ENCODE measurements at places on chromosomes 5 and 9.

GRCh38 chr9:98356953-98357690, 101.7 kb upstream of the TBC1D2 start:
- no peak for DNase-seq

DNA sequence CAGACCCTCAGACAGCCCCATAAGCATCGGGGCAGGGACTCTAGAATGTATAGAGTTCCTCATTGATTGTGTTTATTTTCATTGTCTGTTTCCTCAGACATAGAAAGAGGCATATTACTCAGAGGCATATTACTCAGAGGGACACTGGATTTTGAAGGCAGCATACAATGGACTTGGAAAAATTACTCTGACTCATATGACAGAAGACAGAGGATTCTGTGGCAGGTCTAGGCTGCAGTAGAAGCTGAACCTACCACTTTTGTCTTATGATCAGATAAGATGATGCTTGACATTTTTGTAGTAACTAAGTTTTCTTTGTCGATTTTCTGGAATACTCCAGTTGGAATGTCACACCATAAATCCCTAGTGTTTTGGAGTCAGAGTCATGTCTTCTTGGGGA, 105.2 kb downstream of the ST8SIA4 start:
- no peak for DNase-seq

DNA sequence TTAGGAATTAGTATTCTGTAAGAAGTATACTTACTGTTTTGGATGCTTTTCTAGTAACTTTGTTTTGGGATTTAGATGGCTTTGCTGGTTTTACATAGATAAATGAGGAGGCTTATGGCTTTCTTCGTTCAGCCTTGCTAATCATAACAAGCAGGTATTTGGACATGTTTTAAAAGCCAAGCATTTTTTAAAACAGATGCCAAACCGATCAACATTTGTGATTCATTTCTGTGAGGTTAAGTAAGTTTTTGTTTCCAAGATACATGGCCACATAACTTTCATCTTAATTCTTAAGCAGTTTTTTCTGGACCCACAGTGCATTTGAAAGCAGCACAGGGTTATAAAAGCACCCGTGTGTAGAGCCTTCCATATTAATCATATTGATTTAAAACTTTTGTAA, 21.7 kb downstream of the TARS1 start:
- no peak for DNase-seq

DNA sequence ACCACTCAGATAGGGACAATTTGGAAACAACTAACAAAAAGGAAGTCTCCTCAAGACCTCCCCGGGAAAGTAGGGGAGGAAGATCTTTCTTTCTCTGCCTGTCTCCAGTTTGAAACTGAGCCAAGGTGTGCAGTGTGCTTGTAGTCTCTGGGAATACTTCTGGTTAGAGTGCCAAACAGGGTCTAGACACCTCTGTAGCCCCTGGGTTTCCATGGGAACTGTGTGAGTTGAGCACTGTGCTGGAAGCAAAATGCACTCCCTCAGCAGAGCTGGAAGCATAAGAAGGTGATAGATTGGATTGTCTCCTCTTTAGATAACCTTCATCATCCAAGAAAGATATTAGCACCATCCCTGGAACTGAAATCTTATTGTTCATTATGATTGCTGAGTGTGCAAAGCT, 129.2 kb upstream of the TNPO1 start:
- no peak for DNase-seq

- no peak for DNase-seq
Observed at GRCh38 chr5:175692996-175693710, 35.3 kb downstream of the HRH2 start.
